Fibroblast of skin of scalp (primary cell): ENCODE measurements at places on chromosomes 7 and 10.
A peak's percentile ranks its signal among the peaks of the same experiment; 100 is the strongest.

DNA sequence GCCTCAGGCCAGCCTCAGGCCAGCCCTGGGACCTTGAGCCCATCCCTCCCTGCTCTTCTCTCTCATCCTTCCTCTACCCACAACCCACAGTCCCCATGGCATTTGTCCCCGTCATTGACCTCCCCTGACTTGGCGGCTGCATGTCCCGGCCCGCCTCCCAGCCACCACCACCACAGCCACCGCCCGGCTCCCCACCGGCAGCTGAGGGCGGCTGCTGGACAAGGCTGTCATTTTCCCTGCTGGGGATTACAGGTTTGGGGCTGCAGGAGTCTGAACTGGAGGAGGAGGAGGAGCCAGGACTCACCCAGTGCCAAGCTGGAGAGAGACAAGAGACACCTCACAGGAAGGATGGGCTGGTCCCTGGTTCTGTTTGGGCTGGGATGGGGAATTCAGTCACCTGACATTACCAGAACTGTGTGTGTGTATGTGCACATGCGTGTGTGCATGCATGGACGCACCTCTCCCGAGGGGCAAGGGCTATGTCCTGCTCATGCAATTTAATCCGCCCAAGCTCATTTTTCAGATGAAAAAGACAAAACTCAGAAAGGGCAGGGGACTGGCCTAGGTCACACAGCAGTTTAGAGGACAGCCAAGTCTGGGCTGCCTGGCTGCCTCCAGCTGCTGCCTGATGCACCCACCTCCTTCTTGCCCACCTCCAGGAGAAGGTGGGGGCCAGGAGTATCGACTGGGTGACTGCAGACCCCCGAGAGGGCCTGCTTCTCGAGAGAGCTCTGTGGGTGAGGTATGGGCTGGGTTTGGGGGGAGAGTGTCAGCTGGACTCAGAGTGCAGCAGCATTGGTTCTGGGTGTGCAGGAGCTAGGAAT, 113.1 kb downstream of the ZMIZ1 start:
- DNase-seq = no peak

DNA sequence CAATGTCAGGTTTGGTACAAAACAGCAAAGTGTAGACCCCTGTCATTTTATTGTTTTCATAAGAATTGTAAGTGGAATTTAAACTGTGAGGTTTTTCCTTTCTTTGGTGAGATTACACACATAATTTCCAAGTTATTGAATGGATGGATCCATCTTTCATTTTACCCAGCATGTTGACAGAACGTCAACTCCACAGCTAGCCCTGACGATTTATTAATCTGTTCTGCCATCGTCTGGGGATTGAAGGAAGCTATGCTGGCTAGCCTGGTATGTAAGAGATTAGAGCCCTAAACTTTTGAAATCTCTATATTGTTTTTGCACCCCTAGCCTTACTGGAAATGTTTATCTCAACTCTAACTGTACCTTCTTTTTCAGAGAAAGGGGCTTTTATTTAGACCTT, 8.6 kb downstream of the WNT16 start:
- DNase-seq = peak; percentile 72

- no peak for DNase-seq
Measured at GRCh38 chr7:137142376-137142775, 201.2 kb downstream of the PTN start.

GRCh38 chr10:124279298-124279697, 139.4 kb downstream of the OAT start:
- DNase-seq = no peak

GRCh38 chr10:24866604-24867583, 85.5 kb downstream of the PRTFDC1 start:
- peak; percentile 75 for DNase-seq

GRCh38 chr7:126768836-126769235, 483.9 kb downstream of the GRM8 start:
- peak; percentile 33 for DNase-seq

GRCh38 chr7:108246227-108246837, 116.2 kb upstream of the LAMB4 start:
- peak; percentile 90 for DNase-seq
